ENCODE measurements at places on chromosomes 2 and 18.

DNA sequence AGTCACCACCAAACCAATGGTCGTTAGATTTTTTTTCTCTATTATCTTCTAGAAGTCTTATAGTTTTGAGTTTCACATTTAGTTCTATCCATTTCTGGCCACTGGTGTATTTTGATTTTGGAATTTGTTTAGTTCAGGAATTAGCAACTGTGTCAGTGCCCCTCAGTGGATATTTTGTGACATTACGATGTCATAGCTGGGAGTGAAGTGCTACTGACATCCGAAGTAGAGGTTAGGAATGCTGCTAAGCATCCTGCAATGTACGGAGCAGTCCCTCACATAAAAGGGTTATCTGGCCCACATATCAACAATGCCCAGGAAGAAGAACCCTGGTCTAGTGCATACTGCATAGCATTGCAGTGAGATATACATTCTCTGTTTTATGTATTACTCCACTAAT is 157.4 kb upstream of the RGPD4 start:
- DNase-seq = no peak

DNA sequence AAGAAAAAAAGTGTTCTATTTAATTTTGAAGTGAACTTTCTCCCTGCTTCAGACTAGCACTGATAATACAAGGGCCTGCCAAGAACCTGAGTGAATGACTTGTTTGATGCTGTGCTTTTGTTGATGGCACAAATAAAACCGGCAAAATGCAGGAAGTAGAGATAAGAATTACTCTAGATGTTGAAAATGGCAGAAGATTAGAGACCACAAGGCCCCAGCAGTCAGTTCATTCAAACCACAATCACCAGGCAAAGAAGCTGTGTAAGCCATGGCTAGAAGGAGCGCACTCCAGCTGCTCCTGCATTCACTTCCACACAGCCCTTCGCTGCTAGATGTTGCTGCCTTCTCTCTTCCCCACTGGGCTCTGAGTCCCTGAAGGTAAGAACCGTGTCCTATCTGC is 297.1 kb downstream of the AGPS start:
- no peak for DNase-seq

DNA sequence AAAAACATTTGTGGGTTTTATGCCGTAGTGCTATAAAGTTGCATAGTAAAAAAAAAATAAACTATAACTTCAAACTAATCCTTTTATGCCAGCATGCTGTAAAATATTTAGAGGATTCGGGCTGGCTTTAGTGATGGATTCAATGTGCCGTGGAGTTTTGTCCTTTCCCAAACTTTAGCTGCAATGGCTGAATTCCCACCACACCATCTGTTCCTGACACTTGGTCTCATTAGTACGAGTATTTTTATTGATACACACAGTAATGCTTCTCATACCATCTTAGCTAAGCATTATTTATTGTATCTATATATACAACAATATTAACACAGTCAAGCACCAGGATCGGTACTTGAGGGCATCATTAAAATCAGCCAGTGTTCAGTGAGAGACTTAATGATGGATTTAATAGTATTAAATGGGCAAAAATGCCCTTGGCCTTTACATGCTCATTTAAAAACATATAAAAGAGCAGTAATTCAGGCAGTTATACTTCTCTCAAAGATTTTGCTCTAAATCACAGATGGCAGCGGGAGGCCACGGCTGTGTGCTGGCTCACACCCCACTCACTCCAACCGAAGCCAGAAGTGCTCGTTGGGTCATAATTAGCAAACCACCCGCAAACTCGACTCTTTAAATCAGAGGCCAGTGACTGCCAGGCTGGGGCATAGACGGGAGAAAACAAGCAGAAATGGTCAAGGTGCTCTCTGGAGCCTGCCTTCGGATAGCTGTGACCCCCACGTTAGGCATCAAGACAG is 297.0 kb upstream of the REV1 start:
- DNase-seq = no peak

DNA sequence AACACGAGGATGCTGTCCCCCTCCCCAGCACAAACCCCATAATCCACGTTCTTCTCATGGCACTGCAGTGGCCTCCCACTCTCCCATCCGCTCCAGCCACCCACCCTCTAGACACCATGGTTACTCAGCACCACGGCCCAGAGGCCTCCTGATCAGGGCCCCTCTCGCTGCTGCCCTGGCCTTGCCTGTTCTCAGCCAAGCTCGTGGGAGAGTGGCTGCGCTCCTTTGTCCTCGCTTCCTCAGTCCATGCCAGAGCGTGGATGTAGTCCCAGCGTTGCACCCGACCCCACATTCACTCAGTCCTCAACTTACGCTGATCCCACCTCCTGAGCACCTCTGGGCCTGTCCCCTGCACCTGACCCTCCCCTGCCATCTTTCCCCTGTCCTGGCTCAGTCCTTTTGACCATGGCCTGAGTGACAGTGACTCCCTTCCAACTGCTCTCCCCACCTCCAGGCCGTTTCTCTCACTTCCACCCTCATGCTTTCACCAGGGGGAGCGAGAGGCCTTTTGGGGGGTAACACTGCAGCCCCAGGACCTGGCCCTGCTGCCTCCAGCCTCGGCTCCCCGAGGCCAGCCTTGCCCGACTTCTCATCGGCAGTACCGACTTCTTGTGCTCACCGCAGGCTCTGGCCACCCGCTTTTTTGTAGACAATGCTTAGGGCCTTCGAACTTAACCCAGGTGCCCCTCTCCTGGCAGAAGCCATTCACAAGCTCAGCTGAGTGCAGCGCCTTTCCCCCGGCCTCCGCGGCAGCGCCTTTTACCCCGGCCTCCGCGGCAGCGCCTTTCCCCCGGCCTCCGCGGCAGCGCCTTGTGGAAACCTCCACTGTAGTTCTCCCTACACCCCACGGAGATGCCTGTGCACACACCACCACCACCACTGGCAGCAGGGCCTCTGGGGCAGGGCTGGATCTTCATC is 131.4 kb downstream of the CLIP4 start:
- no peak for DNase-seq

DNA sequence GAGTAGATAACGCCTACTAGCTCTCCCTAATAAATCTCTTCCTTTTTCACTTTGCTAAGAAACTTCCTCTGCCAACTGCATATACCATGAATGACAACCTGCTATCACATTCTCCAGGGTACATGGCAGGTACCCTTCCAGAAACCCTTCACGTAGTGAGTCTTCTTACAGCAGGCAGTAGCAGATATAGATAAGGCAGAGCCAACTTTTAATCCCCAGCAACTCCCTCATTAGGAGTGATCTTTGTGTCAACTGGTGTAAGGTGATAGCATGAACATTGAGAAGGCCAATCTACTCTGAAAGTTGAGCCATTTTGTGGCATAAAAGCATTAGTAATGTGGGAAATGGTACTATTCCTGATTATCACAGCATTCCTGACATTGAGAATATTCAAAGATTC is 5.7 kb upstream of the STK17B start:
- no peak for DNase-seq

- DNase-seq = no peak
Observed at GRCh38 chr2:178589335-178589734, 109.1 kb downstream of the PLEKHA3 start.

DNA sequence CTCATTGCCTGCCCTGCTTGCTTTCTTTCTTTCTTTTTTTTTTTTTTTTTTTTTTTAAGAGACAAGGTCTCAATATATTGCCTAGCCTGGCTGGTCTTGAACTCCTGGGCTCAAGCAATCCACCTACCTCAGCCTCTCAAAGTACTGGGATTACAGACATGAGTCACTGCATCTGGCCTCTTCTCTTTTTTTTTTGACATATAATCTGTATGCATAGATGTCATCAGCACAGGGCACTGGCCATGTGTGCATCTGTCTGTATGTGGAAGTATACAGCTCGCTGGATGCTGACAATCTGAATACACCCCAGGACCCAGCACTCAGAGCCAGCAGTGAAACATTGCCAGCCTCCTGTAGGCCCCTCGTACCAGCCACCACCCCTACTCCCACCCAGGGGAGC is 49.5 kb downstream of the TFCP2L1 start:
- no peak for DNase-seq

GRCh38 chr2:238277695-238278094 is 10.7 kb downstream of the PER2 start:
- no peak for DNase-seq

GRCh38 chr2:240996161-240996833 is 2.1 kb upstream of the SNED1 start:
- no peak for DNase-seq

DNA sequence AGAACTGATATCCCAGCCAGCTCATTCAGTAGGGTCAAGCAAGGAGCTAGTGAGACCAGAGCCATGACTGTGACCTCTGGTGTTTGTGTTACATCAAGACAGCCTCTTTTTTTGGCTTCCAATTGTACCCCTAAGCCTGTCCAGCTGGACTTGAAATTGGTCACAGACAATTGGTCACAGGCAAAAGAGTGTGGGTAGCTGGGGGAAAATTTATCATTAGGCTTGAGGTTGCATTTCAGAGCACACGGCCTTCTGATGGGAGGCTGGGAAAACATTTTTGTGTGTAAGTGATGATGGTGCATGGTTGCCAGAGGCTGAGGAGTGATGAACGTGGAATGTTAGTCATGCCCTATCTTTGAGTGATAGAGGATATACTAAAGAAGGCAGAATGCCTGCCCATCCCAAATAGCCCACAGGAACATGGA is 285.1 kb upstream of the SLC14A2 start:
- no peak for DNase-seq

DNA sequence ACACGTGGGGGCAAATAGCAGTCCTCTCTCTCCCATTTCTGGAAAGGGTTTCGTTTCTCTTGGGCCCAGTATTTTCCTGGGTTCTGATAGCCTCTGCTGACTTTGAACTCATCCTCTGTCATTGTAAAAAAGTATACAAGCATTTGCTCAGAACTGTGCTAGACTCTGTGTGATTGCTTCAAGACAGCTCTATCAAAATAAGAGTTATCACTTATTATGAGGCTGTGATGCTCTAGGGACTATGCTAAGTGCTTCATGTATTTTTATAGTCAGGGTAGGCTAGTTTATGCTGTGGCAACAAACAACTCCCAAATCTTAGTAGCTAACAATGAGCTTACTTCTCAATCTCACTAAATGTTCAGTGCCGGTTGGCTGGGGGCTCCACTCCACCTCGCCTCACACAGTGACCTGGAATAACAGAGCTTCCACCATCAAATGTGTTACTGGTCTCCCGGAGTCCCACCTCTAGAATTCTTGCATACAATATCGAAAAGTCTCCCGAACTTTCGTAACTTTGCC is 110.8 kb upstream of the CDC42EP3 start:
- DNase-seq = no peak

Measured in stimulated activated CD4-positive, alpha-beta T cell treated with anti-CD3 and anti-CD28 coated beads, TNF-alpha, amount 100 ng/mL, for 48 hours (primary cell).